NCI-H2171 (cell line): ENCODE measurements at places on chromosomes 12 and 14.

DNA sequence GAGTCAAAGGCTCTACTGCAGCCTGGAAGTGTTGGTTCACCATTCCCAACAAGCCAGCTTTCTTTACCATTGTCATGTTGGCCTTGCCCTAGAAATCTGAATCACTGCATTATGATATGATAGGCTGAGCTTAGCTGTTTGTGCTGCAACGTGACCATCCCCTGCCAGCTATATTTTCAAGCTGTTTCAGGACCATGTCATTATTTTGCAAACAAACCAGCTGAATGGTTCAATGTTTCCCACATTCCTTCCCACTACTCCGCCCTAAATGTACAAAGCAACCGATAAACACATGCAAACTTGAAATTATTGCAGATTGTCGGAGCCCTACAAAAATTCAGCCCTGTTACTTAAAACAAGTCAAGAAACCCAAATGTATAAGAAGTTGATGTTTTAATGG lies 136.1 kb downstream of the KICS2 start:
- no peak for DNase-seq

DNA sequence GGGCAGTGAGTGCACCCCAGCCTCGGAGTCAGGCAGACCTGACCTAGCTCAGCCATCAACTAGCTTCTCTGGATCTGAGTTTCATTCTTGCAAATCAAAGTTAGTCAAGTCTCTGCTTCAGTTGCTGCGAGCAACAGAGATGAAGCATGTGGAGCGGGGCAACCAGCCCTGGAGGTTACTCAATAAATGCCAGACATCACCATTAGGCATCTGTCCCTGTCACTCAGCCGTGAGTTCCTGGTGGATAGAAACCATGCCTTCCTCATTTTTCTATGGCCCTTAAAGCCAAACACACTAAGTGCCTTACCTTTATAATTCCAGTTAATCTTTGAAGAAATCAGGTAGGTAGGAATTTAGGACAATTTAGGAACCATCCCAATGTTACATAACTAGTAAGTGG lies 19.3 kb downstream of the RFX4 start:
- no peak for DNase-seq

DNA sequence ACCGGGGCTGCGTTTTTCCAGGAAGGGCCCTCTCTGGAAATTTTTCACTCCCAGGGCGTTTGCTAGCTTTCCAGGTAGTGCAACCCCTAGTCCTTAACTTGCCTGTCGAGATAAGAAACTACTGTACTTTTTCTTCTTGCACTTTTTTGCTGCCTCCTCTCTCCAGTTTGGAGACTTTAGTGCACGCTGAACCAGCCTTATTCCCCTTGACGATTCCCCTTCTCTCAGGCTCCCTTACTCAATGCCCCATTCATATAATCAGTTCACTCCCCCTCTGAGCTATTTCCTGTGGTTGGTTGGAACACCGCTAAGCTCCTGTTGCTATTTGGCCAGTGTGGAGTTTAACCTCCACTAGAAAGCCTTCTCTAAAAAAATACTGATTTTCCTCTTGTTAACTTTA lies 682 bp downstream of the CREBL2 start:
- DNase-seq = no peak

- DNase-seq = no peak
These were observed 81.6 kb downstream of the ITPK1 start for GRCh38 chr14:93033983-93034670.
